Activated T-helper 1 cell treated with Interleukin-2 at 50 U/mL for 16 hours (primary cell): ENCODE measurements at places on chromosomes 12 and 14.

DNA sequence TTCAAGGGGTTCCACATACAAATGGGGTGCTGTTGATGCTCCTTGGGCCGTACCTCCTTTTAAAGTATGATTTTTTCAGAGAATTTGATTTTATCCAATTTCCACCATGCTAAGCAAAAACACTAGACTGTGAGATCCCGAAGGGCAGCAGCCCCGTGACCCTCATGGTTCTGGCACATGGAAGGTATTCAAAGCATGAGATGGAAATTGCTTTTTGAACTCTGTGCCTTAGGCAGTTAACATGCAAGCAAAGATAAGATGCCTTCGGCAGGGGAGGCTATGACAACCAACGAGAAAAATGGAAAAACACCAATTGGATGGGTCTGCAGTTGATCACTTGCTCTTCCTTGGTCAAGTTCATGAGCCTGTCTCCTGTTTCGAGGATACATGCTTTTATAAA lies 120.8 kb upstream of the DIO3 start:
- DNase-seq: no peak

DNA sequence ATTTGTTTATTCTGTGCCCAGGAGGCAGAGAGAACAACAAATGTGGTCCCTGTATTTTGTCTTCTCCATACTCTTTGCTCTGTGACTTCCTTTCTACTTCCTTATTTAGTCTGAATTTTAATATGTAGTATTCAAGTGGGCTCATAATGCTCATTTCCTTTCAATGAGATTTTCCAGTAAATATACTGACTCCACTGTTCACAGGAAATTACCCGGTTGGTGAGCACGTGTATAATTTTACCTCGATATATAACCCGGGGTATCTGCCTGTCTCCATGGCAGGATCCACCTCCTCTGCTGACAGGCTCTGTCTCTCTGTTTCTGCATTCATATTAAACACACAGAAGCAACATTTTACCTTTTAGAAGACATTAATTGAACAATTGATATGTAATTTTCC lies 166.0 kb downstream of the SLC38A4 start:
- no peak for DNase-seq

GRCh38 chr12:120067084-120067869 lies 49.3 kb downstream of the RAB35 start:
- DNase-seq: no peak

- DNase-seq: no peak
Measured at GRCh38 chr14:86912709-86913108, 1080.3 kb downstream of the GALC start.

- DNase-seq: no peak
Measured at GRCh38 chr14:104690861-104691455, 1.5 kb downstream of the INF2 start.

DNA sequence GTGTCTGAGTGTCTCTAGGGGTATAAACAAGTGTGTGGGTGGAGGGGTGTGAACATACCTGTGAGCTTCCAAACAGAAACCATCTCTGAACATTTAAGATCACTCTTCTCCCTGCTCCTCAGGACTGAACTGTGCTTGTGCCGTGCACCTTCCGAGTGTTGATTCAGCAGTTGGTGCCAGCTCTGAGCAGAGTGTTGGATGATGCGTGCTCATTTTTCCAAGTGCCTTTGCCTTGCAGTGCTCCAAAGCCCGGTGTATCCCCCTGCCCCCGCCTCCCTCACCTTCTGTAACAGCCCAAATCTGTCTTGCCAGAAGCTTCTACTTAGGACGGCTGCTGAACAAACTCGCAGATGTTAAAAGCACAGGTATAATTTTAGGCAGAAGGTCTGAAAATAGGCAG lies 4.4 kb downstream of the WSCD2 start:
- no peak for DNase-seq

DNA sequence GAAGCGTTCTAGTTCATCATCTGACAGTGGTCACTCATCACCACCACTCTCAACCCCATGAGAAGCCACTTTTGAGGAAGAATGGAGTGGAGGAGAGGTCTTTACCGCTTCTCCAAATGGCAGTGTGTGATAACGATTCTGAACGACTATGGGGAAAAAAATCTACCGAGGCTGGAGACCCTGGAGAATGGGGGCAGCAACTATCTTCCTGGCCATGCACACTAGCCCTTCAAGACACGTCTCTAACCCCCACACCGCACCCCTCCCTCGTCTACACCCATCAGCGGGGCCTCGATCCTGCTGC lies 365 bp downstream of the ING4 start:
- no peak for DNase-seq

DNA sequence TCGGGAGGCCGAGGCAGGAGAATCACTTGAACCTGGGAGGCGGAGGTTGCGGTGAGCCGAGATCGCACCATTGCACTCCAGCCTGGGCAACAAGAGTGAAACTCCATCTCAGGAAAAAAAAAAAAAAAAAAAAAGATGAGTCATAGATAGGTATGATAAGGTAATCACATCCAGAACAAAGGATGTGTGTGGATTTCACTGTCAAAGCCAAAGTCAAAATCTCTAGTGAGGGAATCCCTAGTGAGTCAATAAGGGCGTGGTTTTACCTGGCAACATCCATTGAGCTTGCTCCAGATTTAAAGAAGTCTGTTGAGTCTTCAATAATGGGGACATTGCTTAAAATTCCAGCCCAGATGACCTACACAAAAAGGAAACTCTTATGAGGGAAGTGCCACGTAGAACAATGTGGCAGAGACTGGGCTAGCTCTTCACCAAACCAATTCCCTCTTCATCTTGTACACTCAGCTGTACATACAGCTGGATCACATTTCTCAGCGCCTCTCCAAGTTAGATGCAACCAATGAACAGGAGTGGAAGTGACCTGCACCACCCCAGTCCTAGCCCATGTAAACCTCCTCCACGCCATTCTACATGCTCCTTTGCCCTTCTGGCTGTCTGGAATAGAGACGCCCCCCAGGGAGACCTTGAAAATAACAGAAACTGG lies 23.4 kb downstream of the ALDH1L2 start:
- no peak for DNase-seq

GRCh38 chr12:132523576-132524331 lies 33.8 kb downstream of the FBRSL1 start:
- DNase-seq: peak; percentile 49

GRCh38 chr14:24398653-24399446 lies at the start of gene NYNRIN:
NYNRIN (plus strand) TSS chr14:24399003; CDS start chr14:24399247, 244 bp downstream.
- DNase-seq: peak; percentile 23

DNA sequence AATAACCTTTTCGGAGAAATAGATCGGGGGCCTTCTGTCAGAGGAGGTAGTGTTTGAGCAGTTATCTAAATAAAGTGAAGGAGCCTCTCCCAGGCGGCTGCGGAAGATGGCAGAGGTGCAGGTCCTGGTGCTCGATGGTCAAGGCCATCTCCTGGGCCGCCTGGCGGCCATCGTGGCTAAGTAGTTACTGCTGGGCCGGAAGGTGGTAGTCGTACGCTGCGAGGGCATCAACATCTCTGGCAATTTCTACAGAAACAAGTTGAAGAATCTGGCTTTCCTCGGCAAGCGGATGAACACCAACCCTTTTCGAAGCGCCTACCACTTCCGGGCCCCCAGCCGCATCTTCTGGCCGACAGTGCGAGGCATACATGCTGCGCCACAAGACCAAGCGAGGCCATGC lies 186.1 kb downstream of the KTN1 start:
- DNase-seq: no peak

GRCh38 chr14:36723530-36723929 lies 61.9 kb downstream of the PAX9 start:
- DNase-seq: no peak

DNA sequence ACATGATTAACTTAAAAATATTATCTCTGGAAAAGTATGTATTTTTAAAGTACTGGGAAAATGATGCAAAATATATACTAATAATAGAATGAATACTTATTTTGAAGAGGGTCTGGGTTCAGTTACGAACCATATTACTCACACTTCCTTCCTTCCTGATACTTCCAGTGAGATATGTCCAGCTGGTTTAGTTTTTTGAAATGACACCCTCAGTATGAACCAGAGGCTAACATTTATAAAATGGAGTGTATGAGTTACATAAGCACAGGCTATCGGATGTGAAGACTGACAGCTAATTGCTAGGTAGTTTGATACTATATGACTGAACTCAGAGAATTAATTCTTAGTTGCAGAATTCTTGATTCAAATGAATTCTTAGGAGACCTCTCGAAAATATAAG lies 122.9 kb downstream of the OTOGL start:
- no peak for DNase-seq

- no peak for DNase-seq
Measured at GRCh38 chr12:69671597-69671996, 27.5 kb downstream of the BEST3 start.

- DNase-seq: no peak
Measured at GRCh38 chr12:70251661-70252060, 8.4 kb downstream of the CNOT2 start.

- DNase-seq: no peak
Measured at GRCh38 chr12:111275308-111275707, 93.6 kb downstream of the PHETA1 start.

DNA sequence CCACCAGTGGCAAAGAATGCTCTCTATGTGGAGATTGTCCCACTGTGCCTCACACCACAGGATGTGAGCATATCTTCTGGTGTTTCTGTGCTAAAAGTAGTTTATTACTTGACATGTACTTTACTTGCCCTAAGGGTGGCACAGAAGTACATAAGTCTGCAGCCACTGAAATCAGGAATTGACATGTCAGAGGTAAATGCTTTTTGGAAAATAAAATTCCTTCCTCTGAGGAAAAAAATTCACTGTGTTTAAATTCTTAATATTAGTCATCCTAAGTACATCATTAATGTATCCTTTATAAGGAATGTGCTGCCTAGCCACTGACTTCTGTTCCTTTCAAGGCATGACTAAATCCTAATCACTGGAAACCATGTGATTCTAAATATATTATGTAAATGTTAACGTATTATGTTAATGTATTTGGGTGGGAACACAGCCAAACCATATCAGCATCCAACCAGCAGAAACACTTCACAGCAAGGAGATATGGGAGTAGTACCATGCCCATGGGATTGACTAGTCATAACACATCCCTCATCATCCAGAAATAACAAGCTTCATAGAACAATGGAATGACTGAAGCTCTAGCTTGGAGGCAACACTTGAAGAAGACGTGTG lies 239.7 kb upstream of the PPFIA2 start:
- DNase-seq: no peak

GRCh38 chr12:94267921-94268471 lies 119.6 kb downstream of the PLXNC1 start:
- DNase-seq: no peak

DNA sequence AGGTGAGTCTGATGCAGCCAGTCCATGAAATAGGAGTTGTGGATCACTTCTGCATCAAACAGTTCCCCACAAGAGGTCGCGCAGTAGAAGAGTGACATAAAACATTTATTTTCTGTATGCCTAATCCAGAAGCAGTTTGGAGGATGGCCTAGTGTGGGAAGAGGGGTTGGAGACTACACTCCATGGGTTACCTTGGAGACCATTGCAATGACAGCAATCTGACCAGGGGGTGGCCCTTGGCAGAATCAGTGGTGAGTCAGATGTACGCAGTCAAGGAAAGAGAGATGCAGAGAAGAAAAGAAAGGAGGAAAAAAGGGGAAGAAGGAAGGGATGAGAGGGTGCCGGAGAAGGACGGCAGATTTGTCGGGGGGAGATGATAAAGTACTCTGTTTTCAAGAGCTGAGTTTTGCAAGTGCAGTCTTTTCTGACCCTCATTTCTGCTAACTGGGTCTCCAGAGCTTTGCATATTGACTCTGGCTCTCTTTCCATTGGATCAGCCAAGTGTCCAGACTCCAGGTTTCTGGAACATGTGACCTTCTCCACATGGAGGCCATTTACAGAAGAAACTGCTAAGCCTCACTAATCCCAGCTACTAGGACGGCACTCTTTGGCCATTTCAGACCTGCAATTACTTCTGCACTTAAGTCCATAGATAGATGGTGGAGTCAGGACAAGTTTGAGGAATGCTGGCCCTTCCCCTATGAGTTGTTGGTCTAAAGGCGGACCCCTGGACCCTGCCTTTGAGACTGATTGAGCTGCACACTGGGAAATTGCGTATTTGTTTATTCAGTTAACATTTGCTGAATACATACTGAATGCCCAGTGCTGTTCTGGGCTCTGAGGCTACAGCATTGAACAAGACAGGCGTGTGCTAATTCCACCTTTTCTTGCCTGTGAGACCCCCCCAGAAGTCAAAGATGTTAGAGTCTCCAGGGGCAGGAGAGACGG lies 424.2 kb downstream of the BCL11B start:
- DNase-seq: no peak

- DNase-seq: no peak
Measured at GRCh38 chr14:78316786-78317185, 146.6 kb downstream of the NRXN3 start.

- no peak for DNase-seq
Measured at GRCh38 chr12:47882781-47883546, 21.8 kb downstream of the VDR start.

DNA sequence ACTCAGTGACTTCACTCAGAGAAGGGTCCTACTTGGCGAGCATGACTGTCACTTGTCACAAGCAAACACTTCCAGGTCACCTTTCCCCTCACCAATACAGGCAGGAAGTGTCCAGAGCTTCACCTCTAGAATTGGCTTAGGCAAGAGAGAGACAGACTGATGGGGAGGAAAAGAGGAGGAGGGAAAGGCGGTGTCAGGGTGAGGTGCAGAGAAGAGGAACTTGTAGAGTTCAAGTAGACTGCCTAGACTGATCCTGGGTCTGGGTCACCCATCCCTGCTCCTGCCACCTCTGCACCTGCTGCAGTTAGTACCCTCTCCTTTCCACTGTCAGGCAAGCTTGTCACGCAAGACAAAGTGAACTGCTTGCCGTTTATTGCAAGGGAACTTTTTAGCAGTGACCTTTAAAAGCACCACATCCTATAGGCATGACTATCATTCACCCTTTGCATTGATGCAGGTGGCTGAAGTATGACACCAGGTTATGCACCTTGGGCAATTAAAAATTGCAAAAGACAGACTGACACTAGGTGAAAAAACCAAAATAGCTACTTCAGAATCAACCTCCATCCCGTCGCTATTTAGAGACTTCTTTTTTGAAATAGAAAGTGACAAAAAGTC lies 292.4 kb downstream of the SYT1 start:
- DNase-seq: no peak

- no peak for DNase-seq
Measured at GRCh38 chr12:78035901-78036606, 205.4 kb downstream of the NAV3 start.

- DNase-seq: no peak
Measured at GRCh38 chr14:73125746-73126145, 10.6 kb upstream of the PSEN1 start.

- no peak for DNase-seq
Measured at GRCh38 chr14:71488703-71489191, 443.5 kb upstream of the RGS6 start.

DNA sequence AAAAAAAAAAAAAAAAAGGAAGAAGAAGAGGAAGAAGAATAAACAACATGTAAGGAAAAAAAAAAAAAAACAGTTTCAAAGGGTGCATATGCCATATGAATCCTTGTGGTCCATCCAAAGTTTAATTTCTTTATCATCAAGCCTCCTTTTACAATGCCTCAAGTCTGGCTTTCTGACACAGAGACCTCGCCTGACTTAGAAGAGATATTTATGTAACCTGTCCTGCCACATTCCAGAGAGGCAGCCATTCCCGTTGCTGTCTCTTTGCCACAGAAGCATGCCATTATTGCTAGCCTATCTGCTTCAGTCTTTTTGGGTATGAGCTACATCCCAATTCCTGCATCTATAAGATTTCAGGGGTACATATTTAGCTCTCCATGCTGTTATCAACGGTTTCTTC lies 596.7 kb upstream of the ATP2B1 start:
- DNase-seq: no peak
